RPMI7951 (cell line): ENCODE measurements at places on chromosomes 6 and 20. TPM values are rescaled to one million over a fixed set of nuclear protein-coding genes. Genes with fewer than 3 reads are reported as not detected.

The GRIK2 gene
- total RNA-seq = 0.88 and 2.0 TPM in 2 replicates

The CALHM6 gene
- total RNA-seq = 9.6 and 19.8 TPM in 2 replicates

The BMP5 gene
- total RNA-seq = not detected in 2 replicates

The NUP153 gene
- 31.7 and 42.7 TPM in 2 replicates for total RNA-seq

The SMLR1 gene
- not detected in 2 replicates for total RNA-seq

The DNPH1 gene
- total RNA-seq = 50.3 and 74.5 TPM in 2 replicates

The SCUBE3 gene
- 0.10 and 0.24 TPM in 2 replicates for total RNA-seq

The RPP21 gene
- 90.8 and 94.3 TPM in 2 replicates for total RNA-seq

The PDE7B gene
- total RNA-seq = 4.5 and 4.9 TPM in 2 replicates

The RNASET2 gene
- 19.2 and 26.7 TPM in 2 replicates for total RNA-seq

The SULF2 gene
- 66.1 and 74.4 TPM in 2 replicates for total RNA-seq

The MOXD1 gene
- 96.5 and 109 TPM in 2 replicates for total RNA-seq

The CLPSL2 gene
- total RNA-seq = not detected in 2 replicates

The TAF8 gene
- total RNA-seq = 22.6 and 29.1 TPM in 2 replicates

The HLA-DRA gene
- total RNA-seq = 18.8 and 21.4 TPM in 2 replicates

The NKX2-2 gene
- total RNA-seq = 0.20 TPM in 1 of 2 replicates, not detected in the other

The GLP1R gene
- total RNA-seq = not detected in 2 replicates

The CYP24A1 gene
- total RNA-seq = 1.1 and 1.5 TPM in 2 replicates

The ARMH2 gene
- not detected in 2 replicates for total RNA-seq

The ARFGEF2 gene
- 28.2 and 30.3 TPM in 2 replicates for total RNA-seq

The SNX14 gene
- 133 and 182 TPM in 2 replicates for total RNA-seq

The SEL1L2 gene
- not detected in 2 replicates for total RNA-seq

The VNN1 gene
- total RNA-seq = 0.24 and 0.29 TPM in 2 replicates

The ID1 gene
- total RNA-seq = 315 and 437 TPM in 2 replicates

The GPX5 gene
- not detected in 2 replicates for total RNA-seq

The PLN gene
- not detected in 2 replicates for total RNA-seq

The OR2B3 gene
- not detected in 2 replicates for total RNA-seq

The TINAG gene
- total RNA-seq = not detected in 2 replicates

The SLC22A7 gene
- not detected in 2 replicates for total RNA-seq

The HLA-DRB5 gene
- total RNA-seq = not detected in 2 replicates

The ARFGEF3 gene
- total RNA-seq = 0.20 and 0.24 TPM in 2 replicates

The NEU1 gene
- total RNA-seq = 55.3 and 66.7 TPM in 2 replicates

The SLC32A1 gene
- not detected in 2 replicates for total RNA-seq

The EBF4 gene
- total RNA-seq = 0.10 TPM in 1 of 2 replicates, not detected in the other

The SDCBP2 gene
- 4.8 and 6.4 TPM in 2 replicates for total RNA-seq

The SEMG1 gene
- not detected in 2 replicates for total RNA-seq

The TMEM217 gene
- 0.78 and 0.84 TPM in 2 replicates for total RNA-seq

The POU3F2 gene
- 0.29 and 0.36 TPM in 2 replicates for total RNA-seq

The SNAP91 gene
- total RNA-seq = not detected in 2 replicates

The GNAS-AS1 gene
- 1.1 TPM in 2 replicates for total RNA-seq

The FLRT3 gene
- 1.4 and 1.9 TPM in 2 replicates for total RNA-seq

The SCRT2 gene
- total RNA-seq = not detected in 2 replicates

The FKBP1C gene
- total RNA-seq = 1.7 and 3.2 TPM in 2 replicates

The TTI1 gene
- 30.6 and 36.4 TPM in 2 replicates for total RNA-seq

The TNXB gene
- total RNA-seq = 0.12 and 0.20 TPM in 2 replicates

The UNC5CL gene
- total RNA-seq = 0.10 and 0.12 TPM in 2 replicates

The CAGE1 gene
- not detected in 2 replicates for total RNA-seq

The TREML2 gene
- total RNA-seq = not detected in 2 replicates

The RIPOR3 gene
- total RNA-seq = 10.0 and 10.8 TPM in 2 replicates
